ENCODE measurements at places on chromosomes 3 and 15.

DNA sequence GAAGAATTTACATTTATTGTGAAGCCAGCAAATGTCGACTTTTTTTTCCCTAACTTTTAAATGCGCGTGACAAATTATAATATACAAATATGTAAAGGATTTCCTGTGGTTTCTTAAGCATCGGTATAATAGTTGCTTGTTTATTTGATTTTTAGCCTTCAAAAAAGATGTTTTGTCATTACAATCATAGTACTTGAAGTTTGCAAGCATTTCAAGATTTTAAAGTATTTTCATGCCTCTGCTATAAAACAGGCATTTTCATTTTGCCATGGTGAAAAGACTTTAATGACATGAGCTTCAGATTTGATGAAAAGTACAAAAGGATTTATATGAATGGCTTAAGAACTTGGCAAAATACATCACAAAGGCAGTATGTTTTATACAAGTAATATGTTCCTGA is 9.4 kb upstream of the P2RY12 start:
- DNase-seq: no peak

GRCh38 chr15:99454941-99455788 is 110.6 kb upstream of the MEF2A start:
- DNase-seq: peak; percentile 93

DNA sequence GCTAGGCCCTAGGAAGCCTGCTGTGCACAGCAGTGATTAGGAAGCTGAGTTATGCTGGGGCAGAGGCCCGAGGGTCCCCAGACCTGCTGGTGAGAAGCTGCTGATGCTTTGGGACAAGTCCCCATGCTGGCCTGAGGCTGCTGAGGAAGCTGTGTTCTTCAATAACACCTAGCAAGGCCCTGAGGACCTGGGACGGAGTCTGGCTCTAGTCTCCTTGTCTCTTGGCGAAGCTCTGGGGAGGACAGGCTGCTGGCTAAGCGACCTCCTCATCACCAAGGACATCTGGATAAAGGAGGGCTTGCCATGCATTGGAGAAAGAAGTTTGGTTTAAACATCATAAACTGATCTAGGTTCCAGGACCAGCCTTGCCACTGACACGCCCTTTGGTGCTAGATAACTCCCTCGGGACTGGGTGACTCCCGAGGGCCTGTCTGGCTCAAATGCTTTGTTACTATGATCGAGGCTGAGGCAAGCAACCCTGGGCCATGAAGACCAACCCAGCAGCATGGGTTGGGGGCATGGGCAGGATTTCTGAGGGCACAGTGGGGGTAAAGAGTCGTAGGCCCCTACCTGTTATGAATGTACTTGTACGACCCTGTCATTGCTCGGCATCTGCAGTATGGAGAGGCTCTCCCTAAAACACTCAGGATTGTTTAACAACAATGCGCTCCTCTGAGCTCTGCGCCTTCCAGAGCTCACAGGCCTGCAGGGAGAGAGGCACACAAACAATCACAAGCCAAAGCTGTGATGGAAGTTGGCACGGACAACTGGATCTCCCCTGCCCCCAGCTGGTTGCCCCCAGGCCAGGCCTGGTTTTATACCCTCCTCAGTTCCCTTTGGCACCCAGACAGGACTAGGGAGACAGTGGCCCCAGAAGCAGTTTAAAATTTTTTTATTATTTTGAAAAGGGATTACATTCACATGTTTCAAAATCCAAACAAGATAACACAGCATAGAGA is 64.4 kb downstream of the LINGO1 start:
- no peak for DNase-seq

DNA sequence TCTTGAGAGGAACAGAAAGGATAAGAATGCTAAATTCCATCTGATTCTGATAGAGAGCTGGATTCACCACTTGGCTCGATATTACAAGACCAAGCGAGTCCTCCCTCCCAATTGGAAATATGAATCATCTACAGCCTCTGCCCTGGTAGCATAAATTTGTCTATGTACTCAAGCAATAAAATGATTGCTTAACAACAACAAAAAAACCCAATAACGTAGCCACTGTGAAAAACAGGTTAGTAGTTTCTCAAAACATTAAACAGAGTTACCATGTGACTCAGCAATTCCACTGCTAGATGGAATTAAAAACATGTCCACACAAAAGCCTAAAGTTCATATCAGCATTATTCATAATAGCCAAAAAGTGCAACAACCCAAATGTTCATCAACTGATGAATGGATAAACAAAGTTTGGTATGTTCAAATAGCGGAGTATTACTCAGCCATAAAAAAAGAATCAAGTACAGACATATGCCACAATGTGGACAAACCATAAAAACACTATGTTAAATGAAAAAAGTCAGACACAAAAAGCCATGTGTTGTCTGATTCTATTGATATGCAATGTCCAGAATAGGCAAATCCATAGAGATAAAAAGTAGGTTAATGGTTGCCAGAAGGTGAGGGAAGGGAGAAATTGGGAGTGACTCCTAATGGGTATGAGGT is 16.8 kb downstream of the BCL2L10 start:
- DNase-seq: peak; percentile 82

- DNase-seq: no peak
Observed at GRCh38 chr3:194399874-194400411, 877 bp upstream of the GP5 start.

- peak; percentile 96 for DNase-seq
Observed at GRCh38 chr3:193843474-193844301, 250.7 kb downstream of the OPA1 start.

GRCh38 chr3:123634149-123635051 is 49.5 kb upstream of the HACD2 start:
- DNase-seq: no peak

DNA sequence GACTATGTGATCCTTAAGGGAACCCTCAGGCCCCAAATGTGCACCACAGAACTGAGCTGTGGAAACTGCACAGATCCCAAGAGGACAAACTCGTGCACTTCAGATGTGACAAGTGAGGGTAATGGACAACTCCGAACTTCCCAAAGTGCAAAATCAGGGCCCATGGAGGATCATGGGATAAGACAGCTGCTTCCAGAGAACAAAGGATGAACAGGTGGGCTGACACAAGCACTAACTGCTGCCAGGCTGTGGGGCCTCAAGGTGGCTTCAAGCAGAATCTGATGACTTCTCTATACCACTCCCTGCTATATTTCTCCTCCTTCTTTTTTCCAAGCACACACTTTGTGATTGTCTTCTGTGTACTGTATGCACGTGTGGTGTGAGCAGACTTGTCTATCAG is 5.4 kb downstream of the TARS3 start:
- no peak for DNase-seq

DNA sequence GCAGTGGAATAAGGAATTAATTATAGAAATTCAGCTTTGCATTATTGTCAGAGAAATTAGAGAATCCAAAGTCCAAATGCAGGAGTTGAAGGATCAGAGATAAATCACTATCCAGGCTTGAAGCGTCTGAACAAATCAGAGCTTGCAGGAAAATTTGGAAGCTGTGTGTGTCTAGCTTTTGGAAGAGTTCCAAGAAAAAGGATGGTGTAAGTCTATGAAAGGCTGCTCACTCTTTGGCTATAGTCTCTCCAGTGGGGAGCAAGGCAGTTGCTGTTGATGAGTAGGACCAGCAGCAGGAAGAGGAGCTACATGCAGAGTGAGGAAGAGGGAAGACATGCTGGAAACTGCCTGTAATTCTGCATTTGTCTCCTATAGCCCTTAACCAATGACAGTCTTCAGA is 464.3 kb upstream of the GRM7 start:
- no peak for DNase-seq

GRCh38 chr3:113685956-113686721 is 10.3 kb downstream of the USF3 start:
- DNase-seq: peak; percentile 83

DNA sequence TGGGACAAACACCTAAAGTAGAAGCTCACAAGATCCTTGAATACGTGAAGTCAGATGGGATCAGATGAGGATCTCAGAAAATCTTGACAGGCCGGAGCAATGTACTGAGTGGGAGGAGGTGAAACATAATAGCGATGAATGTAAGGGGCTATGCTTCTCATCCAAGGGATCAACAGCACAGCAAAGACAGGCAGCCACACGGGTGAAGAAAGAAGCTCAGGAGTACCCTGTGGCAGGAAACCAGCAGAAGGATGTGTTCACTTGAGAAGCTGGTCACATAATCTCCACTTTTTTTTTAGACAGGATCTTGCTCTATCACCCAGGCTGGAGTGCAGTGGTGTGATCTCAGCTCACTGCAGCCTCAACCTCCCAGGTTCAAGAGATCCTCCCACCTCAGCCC is 92.4 kb downstream of the MEGF11 start:
- DNase-seq: no peak

- no peak for DNase-seq
Observed at GRCh38 chr15:40844696-40845030, 815 bp downstream of the SPINT1 start.

DNA sequence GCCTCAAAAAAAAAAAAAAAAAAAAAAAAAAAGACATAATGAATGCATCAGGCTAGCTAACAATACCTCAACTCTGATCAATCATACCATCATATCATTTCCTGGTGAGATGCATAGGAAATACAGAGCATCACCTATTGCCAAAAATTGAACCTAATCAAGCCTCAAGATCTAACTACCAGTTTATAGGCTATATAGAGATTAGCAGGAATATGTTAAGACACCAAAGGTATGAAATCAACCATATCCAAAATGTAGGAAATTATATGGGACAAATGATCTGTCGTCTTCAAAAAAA is 387 bp upstream of the VPS33B start:
- no peak for DNase-seq

- DNase-seq: no peak
Observed at GRCh38 chr3:28186748-28187147, 54.7 kb upstream of the CMC1 start.

DNA sequence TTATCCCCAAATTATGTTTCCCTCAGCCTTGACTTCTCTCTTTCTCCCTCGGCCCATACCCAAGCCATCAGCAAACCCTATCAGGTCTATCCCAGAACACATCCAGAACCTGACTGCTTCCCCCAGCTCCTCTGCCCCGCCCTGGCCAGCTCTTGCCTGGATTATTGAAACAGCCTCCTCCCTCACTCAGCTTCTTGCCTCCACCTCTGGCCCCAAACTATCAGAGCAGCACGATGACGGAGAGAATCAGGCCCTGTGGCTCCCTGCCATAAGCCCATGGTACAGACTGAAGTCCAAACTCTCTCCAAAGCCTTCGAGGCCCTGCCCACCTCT is 105.3 kb upstream of the LINGO1 start:
- DNase-seq: no peak

DNA sequence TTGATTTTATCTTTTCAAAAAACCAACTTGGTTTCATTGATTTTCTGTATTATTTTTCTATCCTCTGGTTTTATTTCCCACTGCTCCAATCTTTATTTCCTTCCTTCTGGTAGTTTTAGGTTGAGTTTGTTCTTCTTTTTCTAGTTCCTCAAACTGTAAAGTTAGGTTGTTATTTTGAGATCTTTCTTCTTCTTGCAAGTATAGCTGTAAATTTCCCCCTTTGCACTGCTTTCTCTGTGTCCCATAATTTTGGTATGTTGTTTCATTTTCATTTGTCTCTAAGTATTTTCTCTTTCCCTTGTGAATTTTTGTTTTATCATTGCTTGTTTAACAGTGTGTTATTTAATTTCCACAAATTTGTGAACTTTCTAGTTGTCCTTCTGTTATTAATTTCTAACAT is 120.0 kb downstream of the PLD1 start:
- no peak for DNase-seq

GRCh38 chr3:194283221-194284006 is 67.7 kb downstream of the CPN2 start:
- no peak for DNase-seq

DNA sequence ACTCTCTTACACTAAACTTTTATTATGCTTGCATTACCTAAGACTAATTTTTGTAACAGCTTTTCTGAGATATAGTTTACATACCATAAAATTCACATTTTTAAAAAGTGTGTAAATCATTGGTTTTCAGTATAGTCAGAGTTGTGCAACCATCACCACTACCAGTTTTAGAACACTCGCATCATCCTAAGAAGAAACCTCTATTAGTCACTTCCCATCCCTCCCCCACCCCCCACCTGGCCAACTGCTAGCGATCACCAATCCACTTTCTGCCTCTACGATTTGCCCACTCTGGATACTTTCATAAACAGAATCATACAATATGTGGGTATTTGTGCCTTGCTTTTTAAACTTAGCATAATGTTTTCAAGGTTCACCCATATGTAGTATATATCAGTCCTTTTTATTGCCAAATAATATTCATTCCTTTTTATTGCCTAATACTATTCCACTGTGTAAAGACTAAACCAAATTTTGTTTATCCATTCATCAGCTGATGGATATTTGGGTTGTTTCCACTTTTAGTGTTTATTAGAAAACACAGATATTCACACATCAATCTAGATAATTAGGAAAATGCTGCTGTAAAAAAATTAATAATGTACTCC is 23.0 kb downstream of the UBP1 start:
- no peak for DNase-seq

DNA sequence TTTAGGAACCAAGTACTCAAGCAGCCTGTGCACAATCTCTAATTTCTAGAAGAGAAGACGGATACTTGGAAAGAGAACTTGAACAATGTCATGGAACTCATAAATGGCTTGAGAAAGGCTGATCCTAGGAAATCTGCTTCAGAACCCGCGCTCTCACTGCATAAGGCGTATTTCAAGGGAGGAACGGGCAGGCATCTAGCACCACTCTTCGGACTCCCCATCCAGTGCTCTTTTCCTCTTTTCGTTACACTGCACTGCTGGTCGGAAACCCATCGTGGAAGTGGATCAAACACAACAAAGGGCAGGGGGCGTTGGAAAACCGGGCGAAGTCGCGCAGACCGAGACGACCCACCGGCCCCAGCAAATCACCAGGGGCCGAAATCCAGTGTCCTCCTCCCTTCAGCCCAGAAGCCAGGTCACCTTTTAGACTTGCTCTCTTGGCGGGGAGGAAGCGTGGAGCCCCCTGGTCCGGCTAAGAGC is 539 bp upstream of the TLNRD1 start:
- no peak for DNase-seq

DNA sequence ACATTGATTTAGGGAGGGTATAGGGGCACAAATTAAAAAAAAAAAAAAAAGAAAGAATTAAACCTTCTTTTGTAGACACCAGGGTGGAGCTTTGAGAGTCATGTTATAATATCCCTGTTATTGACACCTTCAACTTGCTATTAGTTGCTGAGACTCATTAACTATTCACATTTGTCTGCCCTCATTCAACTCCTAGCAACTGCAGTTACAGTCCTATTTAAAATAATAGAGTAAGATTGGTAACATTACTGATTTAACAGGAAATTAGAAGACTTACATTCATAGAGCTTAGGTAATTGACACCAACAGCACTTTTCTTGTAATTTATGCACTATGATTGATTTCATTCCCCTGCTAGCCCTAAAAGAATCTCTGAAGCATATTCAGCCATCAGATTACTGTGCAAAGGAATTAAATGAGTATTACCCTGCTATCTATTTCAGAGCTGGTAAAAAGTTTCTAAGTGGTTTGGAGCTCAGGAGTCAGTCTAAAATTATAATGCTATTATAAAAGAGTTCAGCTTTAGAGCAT is 148.8 kb upstream of the TBL1XR1 start:
- no peak for DNase-seq

- DNase-seq: no peak
Observed at GRCh38 chr3:117137065-117137464, 427.5 kb downstream of the TUSC7 start.

- no peak for DNase-seq
Observed at GRCh38 chr3:49706456-49707112, 12.9 kb downstream of the AMIGO3 start.
